GM03348 (cell line): ENCODE measurements at places on chromosomes 3 and 15.

DNA sequence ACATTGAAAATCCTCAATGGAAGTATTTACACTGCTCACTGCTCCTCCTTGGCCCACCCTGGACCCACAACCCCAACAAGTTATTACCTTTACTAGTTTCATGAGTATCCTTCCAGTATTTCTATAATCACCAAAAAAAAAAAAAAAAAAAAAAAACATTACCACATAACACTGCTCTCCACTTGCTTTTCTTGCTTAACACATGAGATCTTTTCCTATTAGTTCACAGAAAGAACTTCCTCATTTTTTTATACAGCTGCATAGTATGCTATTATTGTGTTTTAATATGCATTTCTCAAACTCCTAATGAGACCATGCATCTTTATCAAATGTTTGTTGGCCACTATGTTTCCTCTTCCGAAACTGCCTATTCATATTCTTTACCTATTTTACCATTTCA lies 14.6 kb downstream of the GABPB1 start:
- DNase-seq = no peak

DNA sequence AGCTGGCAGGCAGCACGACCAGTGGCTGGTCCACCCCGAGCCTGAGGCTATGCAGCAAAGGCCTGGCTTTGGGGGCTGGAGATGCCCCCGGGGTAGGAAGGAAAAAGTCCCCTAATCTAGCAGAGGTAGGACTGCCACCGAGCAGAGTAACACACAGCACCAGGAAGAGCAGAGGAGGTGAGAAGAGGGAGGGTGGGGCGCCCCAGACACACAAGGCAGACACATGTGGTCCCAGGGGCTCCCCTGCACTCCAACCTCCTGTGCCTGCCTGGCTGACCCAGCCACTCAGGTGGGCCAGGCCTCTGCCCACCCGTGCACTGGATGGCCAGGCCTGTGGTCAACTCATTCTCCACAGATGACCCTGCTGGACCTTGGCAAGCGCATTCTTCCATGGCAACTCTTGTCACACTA lies 112.4 kb downstream of the ADCY5 start:
- no peak for DNase-seq

DNA sequence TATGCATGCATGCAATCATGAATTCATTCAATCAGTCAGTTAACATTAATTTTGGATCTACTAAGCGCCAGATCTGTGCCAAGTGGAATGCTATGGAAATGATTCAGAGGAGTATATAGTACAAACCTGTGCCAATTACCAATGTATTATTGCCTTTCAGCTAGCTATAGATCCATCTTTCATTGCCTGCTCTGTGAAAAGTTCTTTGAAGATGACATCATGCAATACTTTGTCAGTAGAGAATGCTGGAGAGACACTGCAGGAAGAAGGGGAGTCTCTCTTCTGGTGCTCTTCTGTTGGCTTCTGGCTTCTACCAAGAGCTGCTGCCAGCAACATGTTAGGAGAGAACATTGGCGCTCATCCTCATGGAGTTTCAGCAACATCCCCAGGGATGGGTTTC lies 81.0 kb upstream of the LMCD1 start:
- DNase-seq = peak; percentile 44

DNA sequence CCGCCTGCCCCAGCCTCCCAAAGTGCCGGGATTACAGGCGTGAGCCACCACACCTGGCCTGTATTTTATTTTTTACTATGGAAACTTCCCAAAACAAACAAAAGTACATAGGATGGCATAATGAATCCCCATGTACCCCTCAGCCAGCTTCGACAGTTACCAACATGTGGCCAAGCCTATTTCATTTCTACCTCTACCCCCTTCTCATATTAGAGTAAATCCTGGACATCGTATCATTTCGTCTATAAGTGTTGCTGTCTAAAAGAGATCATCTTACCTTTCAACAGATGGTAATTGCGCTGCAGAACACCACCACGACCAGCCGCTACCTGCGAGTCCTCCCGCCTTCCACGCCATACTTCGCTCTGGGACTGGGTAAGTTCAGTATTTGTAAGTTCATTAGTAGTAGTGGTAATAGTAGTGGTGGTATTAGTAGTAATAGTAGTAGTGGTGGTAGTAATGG lies 44.9 kb downstream of the DLEC1 start:
- DNase-seq = no peak

DNA sequence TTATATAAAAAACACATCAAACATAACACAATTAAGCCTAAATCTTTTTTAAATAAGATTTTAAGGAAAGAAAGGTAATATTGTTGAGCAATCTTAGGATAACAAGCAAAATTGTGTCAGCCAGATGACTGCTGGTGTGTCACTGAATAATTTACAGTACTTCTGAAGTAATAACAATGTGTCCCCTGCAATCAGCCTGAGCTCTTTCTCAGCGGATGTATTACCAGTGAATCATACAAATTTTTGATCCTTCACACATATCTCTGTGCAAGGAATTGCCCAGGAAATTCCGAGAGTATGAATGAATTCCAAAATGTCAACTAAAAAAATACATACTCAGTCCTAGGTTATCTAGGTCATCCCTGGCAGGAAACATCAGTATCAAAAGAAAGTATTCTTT lies 76.6 kb upstream of the PTX3 start:
- peak; percentile 81 for DNase-seq

GRCh38 chr3:102361101-102361500 lies 73.7 kb upstream of the ZPLD1 start:
- no peak for DNase-seq

- peak; percentile 62 for DNase-seq
Measured at GRCh38 chr15:99729920-99730319, 3.3 kb downstream of the LYSMD4 start.

DNA sequence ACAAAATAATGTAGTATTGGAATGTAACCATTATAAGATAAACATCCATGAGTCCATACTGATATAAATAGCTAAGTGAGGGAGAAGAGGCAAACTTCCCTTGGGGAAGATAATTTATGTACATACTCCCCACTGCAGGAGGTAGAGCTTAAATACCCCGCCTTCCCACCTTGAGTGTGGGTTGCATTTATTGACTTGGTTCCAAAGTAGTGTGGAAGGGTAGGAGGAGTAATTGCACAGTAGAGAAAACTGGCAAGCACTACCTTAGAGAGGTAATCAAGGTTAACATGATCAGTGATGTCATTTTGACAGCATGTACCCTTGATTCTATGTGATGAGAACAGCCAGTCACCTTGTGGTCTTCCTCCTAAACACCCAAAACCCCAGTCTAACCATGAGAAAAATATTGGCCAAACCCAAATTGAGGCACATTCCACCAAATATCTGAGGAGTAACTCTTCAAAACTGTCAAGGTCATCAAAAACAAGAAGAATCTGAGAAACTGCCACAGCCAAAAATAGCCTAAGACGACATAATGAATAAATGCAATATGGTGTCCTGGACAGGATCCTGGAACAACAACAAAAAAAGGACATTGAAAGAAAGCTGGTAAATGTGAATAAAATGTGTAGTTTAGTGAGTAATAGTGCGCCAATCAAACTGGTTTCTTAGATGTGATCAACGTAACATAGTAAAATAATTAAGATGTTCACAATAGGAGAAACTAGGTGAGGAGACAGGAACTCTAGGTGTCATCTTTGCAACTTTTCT lies 774 bp upstream of the CNOT10 start:
- DNase-seq = no peak

DNA sequence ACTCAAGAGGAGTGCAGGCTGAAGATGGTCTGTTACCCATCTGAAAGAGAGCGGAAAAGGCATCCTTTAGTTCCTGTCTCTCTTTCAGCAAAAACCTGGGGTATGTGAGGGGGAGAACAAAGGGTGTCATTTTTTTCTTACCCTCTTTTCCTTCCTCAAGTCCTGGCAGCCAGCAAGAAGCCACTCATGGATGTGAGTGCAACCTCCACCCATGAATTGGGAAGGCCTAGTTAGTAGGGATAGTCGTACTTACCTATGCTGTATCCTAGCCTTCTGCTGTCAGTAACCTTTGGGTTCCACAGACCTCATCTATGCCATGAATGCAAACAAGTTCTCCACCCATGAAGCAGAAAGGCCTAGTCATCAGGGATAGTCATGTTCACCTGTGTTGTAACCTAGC lies 472.8 kb downstream of the ZIC1 start:
- no peak for DNase-seq

- peak; percentile 83 for DNase-seq
Measured at GRCh38 chr3:171044835-171045793, 18.6 kb upstream of the SLC2A2 start.

DNA sequence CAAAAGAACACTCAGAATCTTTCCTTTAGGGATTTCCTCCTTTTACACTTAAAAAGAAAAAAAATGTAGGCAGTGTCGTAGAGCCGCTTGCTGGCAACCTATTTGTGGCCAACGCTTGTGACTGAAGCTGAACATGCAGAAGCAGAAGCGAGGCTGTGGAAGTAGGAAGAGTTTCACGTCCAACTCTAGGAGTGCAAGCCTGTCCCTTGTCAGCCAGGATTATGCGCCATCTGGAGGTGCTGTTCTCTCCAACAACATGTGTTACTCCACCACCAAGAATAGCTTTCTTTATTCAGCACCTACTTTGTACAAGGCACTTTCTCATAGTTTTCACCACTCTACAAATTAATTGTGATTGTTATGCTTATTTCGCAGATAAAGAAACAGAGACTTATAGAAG lies 223.2 kb upstream of the LMCD1 start:
- DNase-seq = peak; percentile 6

DNA sequence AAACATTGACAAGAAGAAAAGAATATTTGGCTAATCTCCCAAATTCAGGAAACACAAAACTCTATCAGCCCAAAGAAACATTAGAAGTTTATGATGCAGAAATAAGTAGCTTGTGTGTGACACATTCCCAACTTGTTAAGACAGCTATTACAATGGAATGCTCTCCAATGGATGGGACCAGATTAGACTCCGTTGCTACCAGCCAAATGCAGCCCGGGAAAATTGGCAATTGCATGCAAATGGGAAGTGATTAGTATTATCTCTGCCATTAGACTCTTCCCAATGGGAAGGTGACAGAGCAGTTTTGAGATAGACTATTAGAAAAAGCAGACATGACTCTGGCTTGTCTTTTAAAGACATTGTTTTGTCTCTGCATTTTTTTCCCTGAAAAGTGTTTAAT lies 37.4 kb upstream of the KCNMB2 start:
- peak; percentile 26 for DNase-seq

GRCh38 chr3:153704115-153704514 lies 417.1 kb upstream of the ARHGEF26 start:
- no peak for DNase-seq

GRCh38 chr15:41061667-41062066 lies 54.4 kb downstream of the INO80 start:
- DNase-seq = no peak

DNA sequence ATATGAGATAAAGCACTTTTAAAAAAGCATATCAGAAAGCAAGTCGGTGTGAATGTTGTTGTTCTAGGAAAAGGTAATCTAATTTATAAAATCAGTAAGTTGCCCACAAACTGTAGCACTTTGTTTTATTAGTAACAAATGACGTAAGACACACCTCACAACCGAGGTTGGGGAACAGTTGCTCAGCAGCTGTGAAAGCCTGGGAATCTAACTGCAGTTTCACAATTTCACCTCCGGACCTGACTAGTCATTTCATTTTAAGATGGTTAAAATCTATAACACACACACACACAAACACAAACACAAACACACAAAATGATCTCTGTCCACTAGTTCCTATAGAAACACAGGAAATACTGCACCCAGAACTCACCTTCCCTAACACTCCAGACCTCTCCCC lies 406.7 kb upstream of the NR2F2 start:
- no peak for DNase-seq

DNA sequence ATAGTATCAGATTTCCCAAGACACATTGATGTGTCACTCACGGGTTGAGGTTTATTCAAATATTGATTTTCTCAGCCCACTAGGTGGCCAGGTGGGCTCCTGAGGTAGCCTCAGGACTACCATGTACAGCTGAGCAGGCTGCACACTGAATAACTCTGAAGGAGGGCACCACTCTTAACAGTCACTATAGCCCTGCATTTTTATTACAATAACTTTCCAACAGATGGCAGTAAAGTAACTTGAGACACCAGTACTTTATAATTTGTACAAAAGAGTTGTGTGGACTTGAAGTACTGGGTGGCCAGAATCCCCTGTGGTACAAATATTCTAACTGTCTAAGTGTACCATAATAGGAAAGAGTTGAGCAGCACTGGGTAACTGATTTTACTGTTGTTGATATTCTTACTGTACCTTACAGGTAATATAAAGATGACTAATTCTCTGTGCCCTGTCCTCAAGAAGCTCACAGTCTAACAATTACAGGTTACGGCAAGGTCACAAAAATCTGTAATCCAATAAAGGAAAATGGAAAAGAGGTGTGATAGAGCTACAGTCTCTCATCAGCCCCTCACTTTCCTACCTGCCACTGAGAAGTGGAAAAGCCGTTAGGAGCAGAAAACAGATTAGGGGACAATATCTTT lies 76.0 kb downstream of the ETFA start:
- DNase-seq = peak; percentile 54

- no peak for DNase-seq
Measured at GRCh38 chr3:129526121-129526900, 2.1 kb upstream of the RHO start.

GRCh38 chr15:87523516-87523915 lies 733.0 kb downstream of the NTRK3 start:
- no peak for DNase-seq

DNA sequence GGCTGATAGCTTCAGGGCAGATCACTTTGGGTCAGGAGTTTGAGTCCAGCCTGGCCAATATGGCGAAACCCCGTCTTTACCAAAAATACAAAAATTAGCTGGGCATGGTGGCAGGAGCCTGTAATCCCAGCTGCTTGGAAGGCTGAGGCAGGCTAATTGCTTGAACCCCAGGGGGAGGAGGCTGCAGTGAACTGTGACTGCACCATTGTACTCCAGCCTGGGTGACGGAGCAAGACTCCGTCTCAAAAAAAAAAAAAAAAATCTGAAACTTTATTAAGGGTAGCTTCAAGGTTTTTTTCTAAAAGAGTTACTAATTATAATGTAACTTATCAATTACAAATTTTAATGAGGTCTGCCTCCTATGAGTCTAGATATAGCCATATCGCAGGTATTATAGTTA lies 5.1 kb downstream of the NECTIN3 start:
- no peak for DNase-seq

GRCh38 chr3:43999728-44000319 lies 241.9 kb upstream of the TOPAZ1 start:
- no peak for DNase-seq

DNA sequence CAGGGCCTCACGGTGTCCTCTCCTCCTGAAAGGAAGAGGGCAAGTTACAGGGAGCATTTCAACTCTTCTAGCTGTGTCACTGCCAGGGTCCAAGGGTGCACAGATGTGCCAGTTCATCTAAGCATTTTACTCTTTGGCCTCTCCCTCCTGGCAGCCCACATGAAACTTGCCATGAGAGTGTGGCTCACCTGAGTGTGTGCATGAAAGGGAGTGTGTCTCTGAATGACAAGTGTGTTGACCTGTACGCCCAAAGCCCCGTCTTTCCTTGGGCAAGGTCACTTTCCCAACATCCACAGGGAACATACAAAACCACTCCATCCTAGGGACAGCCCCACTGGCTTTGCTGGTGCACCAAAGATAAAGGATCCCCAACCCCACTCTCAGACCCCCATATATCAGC lies 280.0 kb downstream of the NTRK3 start:
- no peak for DNase-seq

GRCh38 chr15:82100111-82100929 lies 54.5 kb upstream of the MEX3B start:
- peak; percentile 51 for DNase-seq

- DNase-seq = no peak
Measured at GRCh38 chr15:43900996-43901395, 74.2 kb downstream of the WDR76 start.
